ENCODE measurements at places on chromosomes 5 and 9.

GRCh38 chr9:135704483-135704882 lies 2.5 kb downstream of the KCNT1 start:
- DNase-seq: no peak

DNA sequence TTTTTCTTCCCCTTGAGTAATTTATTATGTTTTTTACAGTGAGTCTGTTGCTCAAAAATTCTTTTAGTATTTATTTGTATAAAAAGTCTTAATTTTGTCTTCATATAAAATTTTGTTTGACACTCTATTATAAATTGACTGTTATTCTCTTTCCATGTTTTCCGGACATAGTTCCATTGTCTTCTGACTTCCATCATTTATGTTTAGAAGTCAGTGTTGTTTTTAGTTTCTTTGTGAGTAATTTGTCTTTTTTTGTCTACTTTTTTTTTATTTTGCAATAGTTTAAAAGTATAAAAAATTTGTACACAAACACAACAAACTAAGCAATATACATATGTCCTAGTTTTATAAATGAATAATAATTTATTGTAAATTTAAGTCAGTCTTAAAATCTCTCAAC lies 25.7 kb upstream of the SPDL1 start:
- no peak for DNase-seq

DNA sequence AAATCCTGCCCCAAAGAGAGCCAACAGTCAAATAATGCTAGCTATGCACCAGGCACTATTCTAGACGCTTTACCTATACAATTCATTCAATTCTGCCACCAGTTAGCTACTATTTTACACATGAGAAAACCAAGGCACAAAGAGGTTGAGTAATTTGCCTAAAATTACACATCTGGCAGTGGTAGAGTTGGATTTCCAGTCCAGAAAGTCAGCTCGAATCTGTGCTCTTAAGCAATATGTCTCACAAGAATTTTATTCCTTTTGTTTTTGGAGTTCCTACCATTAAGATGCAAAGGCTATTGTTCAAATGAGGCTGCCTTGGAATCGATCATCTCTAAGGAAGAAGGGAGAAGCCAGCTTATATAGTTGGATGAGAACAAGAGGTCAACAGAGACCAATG lies 256.9 kb upstream of the RASA1 start:
- no peak for DNase-seq

- DNase-seq: no peak
These were observed 16.3 kb downstream of the MAPKAP1 start for GRCh38 chr9:125690679-125691078.

GRCh38 chr5:123538670-123539459 lies 26.9 kb downstream of the CSNK1G3 start:
- DNase-seq: peak; percentile 1

- DNase-seq: no peak
These were observed 116.4 kb downstream of the RXRA start for GRCh38 chr9:134442486-134443173.

DNA sequence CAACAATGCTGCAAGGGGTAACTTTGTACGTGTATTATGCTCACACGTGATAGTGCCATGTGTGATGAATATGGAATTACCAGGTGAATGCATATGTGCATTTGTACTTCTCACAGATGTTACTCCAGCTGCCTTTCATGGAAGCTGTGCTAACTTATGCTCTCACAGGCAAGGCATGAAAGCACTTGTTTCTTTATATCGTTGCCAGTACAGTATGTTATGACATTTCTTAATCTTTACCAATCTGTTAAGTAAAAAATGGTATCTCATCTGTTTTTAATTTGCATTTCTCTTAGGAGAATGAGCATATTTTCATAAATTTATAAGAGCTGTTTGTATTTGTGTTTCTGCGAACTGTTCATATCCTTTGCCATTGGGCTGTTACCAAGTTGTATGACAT lies 311.8 kb upstream of the DMRT1 start:
- no peak for DNase-seq

GRCh38 chr9:76690973-76691370 lies 73.3 kb upstream of the PCA3 start:
- DNase-seq: no peak

GRCh38 chr5:156716591-156717380 lies 133.3 kb upstream of the PPP1R2B start:
- no peak for DNase-seq

DNA sequence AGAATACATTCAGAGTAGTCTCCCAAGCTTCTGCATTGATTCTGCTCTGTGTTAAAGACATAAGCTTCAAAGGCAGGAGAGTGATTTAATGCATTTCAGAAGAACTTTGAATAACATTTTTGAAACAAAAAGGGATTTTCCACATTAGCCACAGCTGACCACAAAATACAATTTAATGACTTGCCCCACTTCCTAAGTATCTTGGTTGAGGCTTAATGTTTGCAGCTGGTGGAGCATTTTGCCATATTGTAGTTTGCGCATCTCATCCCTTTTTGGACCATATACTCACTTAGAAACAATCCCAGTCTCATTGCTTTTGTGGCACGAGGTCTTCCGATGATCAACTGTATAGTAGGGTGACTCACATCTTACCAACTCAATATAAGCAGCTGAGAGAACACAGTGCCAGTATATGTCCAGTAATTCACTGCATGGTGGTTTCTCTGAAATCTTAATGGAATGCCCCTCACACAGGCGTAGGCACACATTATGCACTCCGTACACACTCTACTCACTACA lies 455.8 kb upstream of the PTGER4 start:
- DNase-seq: no peak

DNA sequence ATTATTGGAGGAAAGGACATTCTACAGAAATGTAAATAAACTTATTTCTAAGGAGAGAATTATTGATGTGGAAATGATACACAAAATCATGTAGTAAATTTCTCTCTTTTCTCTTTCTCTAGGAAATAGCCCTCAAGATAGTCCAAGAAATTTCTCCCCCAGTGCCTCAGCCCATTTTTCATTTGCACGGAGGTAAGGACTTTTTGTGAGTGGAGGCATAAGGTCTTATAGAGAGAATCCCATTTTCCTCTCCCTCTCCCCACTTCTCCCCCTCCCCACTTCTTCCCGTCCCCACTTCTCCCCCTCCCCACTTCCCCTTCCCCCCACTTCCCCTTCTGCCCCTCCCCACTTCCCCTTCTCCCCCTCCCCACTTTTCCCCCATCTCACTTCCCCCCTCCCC lies 106.6 kb downstream of the CD180 start:
- DNase-seq: no peak

DNA sequence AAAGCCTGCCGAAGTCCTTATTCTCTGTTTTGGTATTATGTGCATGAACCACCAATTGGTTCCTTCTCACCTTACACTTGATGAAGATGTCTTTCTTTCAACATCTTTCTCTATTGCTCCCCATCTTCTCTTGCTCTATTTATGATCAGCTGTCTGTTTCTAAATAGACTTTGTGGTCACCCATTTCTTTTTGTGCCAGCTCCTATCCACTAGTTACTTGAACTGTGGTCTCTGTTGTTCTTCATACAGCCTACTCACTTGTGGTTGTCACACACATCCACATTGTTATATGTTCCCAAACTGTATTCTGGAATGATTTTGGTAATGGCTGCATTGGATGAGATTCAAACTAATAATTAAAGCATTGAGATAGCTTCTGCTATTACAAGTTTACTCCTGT lies 11.4 kb downstream of the VCAN start:
- no peak for DNase-seq

- DNase-seq: no peak
These were observed 335.4 kb downstream of the MSX2 start for GRCh38 chr5:175059687-175060211.

- peak; percentile 2 for DNase-seq
These were observed 39.6 kb downstream of the WNK2 start for GRCh38 chr9:93223260-93224180.

DNA sequence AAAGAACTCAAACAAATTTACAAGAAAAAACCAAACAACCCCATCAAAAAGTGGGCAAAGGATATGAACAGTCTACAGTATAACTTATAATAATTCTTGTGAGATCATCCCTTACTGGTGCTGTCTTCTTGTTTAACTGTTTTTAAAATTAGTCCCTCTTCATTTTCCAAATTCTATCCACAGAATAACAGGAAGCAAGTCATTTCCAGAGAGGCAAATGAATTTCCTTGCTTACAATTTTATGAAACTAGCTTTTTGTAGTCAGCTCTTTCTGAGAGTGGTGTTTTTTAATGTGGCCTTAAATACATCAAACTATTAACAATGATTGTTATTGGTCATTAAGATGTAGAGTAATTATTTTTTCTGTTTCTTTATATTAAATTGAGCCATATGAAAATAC lies 40.6 kb downstream of the FAM174A start:
- no peak for DNase-seq

DNA sequence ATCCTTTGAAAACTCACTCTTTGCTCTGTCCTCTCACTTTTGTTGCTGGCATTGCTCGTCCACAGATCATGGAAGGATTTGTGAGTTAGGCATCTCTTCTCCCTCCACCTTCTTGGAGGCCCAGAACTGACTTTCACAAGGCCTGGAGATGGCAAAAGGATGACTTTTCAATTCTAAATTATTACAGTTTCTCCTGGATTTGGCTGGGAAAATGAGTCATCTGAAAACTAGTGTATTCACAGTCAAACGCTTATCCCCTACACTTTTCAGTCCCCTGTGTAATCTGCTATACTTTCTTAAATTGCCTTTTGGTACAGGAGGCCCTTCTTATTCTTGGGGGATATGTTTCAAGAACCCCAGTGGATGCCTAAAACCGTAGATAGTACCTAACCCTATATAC lies 35.6 kb downstream of the ADRA1B start:
- DNase-seq: no peak
